Effector CD8-positive, alpha-beta T cell (primary cell): ENCODE measurements at places on chromosomes 16 and 17.

GRCh38 chr17:35214631-35215273 lies 20.6 kb upstream of the SLC35G3 start:
- DNase-seq = no peak

GRCh38 chr17:76481071-76481655 lies 13.8 kb downstream of the AANAT start:
- DNase-seq = no peak

DNA sequence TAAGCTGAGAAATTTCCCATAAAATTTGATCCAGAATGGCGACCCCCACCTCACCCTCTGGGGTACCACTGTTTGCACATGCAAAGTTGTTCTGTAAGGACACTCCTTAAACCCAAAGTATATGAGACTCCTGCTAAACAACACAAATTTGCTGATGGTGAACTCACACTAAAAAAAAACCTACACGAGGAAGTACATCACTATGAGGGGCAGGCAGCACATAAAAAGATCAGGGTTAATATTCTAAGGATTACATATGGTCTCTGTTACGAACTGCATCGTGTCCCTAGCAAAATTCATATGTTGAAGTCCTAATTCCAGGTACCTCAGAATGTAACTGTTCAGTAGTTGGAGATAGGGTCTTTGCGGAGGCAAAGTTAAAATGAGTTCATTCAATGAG lies 60.3 kb downstream of the LYRM1 start:
- DNase-seq = no peak

DNA sequence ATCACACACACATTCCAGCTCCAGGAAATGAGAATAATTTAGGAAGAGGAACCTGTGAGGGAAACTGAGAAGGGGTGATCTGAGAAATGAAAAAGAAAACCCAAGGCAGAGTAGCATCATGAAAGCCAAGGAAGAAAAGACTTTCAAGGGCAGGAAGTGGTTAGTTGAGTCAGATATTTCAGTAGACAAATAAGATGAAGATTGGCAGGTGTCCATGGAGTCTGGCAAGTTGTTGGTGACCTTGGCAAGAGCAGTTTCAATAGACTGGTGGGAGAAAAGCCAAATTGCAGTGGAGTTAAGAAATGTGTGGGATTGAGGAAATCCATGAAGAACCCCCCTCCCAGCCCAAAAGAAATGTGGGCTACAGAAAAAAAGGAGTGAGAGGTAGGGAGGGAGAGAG lies 10.7 kb downstream of the GNAO1 start:
- no peak for DNase-seq

GRCh38 chr16:56106527-56106926 lies 84.8 kb upstream of the GNAO1 start:
- no peak for DNase-seq

DNA sequence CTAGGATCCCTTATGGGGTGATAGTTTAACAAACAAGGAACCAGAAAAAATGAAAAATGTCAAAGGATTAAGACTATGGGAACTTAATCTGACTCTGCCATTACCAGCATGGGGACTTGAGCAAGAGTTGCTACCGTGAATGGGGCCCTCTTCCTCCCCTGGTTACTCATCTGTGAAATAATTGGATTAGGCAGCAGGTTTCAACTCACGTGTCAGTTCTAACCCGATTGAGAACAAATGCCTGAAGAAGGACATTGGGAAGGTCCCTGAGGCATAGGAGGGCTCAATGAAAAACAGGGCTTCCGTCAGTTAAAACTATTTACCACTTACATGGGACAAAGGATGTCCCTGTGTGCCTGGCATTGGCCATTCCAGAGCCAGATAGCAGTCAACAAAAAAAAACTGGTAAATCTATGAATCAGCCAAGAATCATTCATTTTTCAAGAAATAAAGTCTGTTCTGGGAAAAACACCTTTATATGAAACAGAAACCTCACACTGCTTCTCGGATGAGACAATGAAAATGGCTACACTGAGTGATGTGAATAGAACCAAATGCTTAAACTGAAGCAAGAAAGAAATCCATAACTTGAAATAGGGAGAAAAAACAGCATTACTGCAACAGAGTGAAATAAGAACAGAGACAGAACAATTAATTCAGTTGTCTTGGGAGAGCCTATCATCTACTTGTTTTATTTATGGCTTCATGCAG lies 104.3 kb downstream of the ADAMTS18 start:
- DNase-seq = no peak

GRCh38 chr17:48506246-48506645 lies 24.6 kb downstream of the HOXB1 start:
- DNase-seq = no peak

- DNase-seq = no peak
Observed at GRCh38 chr17:44754276-44754675, 4.5 kb upstream of the ADAM11 start.

DNA sequence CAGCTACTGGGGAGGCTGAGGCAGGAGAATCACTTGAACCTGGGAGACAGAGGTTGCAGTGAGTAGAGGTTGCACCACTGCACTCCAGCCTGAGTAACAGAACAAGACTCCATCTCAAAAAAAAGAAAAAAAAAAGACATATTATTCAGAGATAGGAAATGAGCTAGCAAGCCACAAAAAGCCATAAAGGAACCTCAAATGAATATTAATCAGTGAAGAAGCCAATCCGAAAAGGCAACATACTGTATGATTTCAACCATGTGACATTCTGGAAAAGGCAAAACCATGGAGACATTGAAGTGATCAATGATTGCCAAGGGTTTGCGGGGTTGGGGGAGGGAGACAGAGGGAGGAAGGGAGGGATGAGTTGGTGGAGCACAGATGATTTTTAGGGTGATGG lies 8.4 kb upstream of the EXOC7 start:
- DNase-seq = no peak

GRCh38 chr17:38719943-38720641 lies 10.0 kb upstream of the CISD3 start:
- no peak for DNase-seq

- no peak for DNase-seq
Observed at GRCh38 chr16:79372503-79373184, 227.9 kb downstream of the MAF start.

- no peak for DNase-seq
Observed at GRCh38 chr17:82120148-82120547, 22.1 kb upstream of the FASN start.

- no peak for DNase-seq
Observed at GRCh38 chr16:65057184-65057583, 64.7 kb downstream of the CDH11 start.

- no peak for DNase-seq
Observed at GRCh38 chr17:13085578-13085977, 67.8 kb upstream of the ELAC2 start.

DNA sequence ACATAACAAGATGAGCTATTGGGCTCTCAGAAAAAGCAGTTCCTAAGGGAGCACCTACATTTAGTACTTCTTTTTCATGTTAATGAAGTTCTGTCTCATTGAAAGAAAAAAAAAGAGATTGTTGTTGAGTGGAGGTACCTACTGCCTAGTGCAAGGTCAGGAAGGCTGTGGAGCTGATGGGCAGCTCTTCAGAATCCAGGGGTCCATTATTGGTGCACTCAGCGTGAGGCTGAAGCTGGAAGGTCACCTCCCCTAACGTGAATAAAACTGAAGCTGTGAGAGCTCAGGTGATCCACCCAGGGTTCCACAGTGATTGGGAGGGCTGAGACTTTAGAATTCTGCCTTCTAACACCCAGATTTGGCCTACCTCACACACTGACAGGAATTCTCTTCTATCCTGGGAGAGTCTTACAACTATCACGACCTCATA lies 153.9 kb upstream of the TBX2 start:
- DNase-seq = no peak

DNA sequence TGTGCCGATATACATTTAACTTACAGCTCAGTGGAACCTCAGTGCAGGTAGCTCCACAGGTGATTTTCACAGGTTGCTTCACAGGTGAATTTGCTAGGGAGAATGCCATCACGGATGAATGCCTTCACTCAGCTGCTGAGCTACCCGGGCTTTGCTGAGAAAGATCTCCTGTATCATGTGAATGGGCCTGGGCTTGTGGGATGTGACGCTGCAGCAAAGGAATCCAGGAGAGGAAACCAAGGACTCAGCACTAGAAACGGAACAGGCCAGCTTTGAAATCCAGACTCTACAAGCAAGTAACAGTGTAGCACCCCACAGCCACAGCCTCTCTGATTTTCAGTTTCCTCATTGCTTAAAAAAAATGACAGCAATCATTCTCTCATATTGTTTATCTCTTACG lies 271.4 kb upstream of the MAF start:
- no peak for DNase-seq

GRCh38 chr17:41519501-41520224 lies 973 bp upstream of the KRT15 start:
- DNase-seq = no peak

DNA sequence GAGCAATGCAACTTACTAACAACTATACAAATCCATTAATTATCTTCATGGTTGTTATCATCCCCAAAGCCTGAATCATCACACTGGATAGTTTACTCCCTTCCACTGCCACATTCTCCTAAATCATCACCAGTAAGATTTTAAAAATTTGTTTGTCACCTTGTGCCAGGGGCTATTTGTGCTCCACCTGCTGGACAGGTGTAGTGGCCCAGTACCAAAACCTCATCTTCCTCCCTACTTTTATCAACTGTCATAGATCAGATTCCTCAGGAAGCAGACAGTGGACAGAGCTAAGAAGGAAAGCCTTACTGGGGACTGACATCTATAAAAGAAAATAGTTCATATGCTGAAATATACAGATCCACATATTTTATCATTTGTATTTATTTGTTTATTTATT lies 280.4 kb downstream of the CDH11 start:
- DNase-seq = no peak

GRCh38 chr16:85515830-85516397 lies 97.2 kb upstream of the GSE1 start:
- no peak for DNase-seq

DNA sequence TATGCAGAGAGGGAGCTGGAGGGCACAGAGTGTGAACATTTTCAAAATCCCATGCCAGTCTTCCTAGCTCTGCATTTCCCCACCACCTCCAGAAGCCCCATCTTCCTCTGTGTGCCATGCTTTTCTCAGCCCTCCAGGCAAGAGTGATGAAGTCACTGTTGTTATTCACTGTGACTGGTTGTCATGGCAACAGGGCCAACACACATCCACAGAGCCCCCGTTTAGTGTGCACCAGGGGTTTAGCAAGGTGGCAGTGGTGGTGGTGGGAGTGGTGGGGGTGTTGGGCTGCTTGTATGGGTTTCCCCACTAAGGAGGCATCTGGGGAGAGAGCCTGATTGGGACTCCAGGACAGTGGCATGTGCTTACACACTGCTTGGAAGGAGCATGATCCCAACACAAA lies 309.9 kb upstream of the ASIC2 start:
- DNase-seq = no peak

- no peak for DNase-seq
Observed at GRCh38 chr16:81996664-81997509, 14.4 kb downstream of the SDR42E1 start.

DNA sequence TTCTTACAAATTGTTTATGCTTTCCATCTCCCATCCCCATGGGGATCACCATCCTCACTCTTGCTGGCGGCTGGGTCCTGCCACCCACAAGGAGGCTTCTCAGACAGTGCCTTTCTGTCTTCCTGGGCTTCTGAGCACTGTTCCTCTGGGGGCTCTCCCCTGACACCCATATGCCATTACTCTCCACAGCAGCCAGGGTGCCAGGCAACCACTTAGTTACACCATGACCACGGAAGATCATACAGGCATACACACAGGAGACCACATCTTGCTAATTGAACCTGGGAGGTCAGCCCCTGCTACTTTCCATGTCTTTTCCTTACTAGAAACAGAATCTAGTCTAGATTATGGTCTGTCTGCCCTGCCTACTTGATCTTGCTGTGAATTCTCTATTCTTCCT lies 27.7 kb upstream of the HS3ST2 start:
- no peak for DNase-seq

- DNase-seq = peak; percentile 52
Observed at GRCh38 chr16:56609463-56609921, 1.1 kb downstream of the MT2A start.

- DNase-seq = no peak
Observed at GRCh38 chr17:74713171-74713755, 540 bp upstream of the CD300LF start.

- no peak for DNase-seq
Observed at GRCh38 chr16:64745258-64745930, 376.5 kb downstream of the CDH11 start.

DNA sequence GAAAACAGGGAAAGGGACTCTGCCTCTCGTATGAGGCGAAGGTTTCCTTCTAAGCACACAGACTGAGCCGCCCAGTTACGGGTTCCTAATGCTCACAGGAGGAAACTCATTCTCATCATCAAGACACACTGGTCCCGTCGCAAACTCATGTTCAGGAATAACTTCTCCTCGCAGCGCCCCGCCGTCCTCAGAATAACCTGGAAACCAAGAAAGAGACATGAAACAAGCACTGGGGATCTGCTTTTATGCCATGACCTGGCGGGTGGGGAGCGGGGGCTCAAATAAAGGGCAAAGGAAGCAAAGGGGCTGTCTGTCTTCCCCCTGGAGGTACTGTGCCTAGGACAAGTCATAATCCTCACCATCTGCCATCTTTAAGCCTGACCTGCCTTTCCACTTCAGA lies 31.3 kb downstream of the WIPI1 start:
- no peak for DNase-seq
